ENCODE measurements at places on chromosomes 7 and 10.

GRCh38 chr7:39565538-39565937 is 666 bp upstream of the YAE1 start:
- peak; percentile 8 for DNase-seq

DNA sequence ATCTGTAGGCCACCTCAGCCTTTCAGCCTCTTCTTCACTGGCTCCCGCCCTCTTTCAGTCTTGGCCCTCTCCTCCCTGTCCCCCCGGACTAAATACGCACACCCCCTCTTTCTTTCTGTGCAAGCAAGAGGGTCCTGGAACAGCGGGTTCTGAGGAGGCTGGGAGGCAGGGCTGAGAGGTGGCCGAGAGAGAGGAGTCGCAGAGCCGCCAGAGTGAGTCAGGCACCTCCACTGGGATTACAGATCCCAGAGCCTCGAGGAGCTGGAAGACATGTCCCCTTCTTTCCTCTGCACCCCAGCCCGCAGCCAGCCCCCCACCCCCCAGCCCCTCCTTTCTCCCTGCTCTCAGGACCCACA is 182 bp downstream of the CCDC136 start:
- no peak for DNase-seq

- no peak for DNase-seq
These were observed 32.5 kb downstream of the ZNF438 start for GRCh38 chr10:30999070-30999712.

DNA sequence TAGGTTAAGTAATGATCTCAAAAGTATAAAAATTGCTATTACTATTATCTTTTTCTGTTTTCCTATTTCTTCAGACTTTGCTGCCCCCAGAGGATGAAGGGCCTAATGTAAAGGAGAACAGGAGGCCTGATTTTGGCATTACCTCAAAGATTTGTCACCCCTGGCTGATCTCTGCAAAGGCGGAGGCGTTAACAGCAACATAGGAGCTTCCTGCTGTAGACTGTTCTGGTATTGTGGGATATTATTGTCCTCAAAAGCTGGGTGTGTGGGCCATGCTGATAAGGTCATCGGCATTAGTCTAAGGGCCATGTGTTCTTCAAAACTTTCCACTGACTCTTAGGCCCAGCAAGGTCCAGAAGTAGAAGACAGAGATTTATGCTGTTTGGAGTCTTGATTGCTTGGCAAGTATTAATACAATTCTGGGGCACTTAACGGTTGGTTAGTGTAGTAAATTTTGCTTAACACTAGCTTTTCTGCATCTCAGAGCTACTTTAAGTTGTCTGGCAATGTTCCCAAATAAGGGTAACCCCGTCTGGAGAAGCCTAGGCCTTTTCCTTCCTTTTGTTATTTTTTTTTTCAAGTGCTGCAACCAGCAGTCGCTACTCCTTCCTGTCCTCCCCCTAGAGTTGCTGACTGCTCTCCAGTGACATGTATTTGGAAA is 14.0 kb upstream of the ENTPD1 start:
- no peak for DNase-seq

GRCh38 chr10:23630376-23630775 is 191.5 kb downstream of the OTUD1 start:
- DNase-seq = no peak

- no peak for DNase-seq
These were observed 7.8 kb upstream of the LFNG start for GRCh38 chr7:2511769-2512168.

- no peak for DNase-seq
These were observed 22.2 kb downstream of the TMEM120A start for GRCh38 chr7:75971961-75972763.

GRCh38 chr7:49976238-49976637 is 116.8 kb downstream of the ZPBP start:
- no peak for DNase-seq

DNA sequence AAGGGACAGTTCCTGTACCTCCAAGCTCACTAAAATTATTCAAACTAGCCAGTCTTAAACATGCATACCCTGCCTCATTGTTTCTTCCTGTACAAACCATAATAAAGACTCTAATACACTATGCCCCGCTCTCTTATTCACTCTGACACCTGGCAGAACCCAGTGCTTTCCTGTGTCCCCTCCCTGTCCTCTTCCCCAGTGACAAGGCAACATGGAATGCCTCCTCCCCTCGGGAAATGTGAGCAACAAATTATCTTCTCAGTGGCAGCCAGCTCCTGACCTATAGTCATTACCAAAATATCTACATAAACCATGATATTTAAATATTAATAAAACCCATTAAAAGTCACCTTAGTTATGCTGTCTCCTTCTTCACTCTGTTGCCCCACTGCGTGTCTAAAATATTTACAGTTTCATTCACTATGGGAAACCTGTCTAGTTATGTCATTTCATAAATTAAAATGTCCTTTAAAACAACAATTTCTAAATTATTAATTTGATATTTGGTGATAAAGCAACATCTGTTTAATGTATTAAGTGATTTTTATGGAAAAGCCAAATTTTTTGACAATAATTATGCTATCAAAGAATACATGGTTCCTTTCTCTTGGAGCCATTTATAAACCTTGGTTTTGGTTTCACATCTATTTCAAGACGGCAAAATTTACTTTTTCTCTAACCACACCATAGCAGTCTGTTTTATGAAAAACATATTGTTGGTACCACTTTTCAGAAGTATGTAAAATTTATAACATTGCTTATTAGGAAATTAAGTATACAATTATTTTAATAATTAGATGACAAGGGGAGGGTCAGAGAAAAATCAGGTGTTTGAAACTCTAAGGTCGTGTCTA is 1355.2 kb downstream of the XPNPEP1 start:
- DNase-seq = no peak

GRCh38 chr7:47763063-47763974 is 181.4 kb upstream of the TNS3 start:
- peak; percentile 85 for DNase-seq

DNA sequence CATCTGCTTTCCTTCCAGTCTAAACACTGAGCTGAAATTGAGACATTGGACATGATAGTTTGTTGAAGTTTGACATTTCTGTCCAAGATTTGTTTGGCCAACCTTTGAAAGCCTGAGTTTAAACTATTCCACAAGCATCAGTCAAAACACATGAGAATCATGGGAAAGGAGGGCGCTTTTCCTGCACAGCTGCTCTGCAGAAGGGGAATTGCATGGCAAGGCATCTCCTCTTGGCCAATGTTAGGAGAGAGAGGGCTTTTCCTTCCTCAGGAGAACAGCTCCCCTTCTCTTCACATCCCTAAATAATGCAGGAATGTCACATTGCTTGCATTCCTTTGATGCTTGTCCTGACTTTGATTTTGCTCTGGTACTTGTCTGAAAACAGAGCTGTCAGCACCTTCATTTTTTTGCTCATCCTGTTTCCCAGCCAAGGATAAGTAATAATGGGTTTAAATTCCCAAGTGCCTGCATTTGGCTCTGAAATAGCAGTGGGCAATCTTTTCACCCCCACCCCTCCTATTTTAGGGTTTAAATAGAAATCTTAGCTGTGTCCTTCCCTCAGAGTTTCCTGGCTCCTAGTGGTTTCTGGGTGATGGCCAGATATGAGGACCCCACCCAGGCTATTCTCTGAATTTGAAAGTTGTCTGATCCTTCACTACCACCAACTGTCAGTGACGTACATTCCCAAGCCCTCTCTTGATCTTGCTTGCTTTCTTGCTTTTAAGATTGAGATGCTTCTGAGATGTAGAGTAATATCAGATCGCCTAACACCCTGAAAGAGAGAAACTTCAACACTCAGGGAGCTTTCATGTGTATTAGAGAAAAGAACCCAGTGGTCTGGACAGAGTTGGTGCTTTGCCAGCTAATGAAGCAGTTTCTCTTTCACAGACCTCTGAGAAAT is 75.2 kb upstream of the NPVF start:
- DNase-seq = no peak

- DNase-seq = no peak
These were observed 745.8 kb downstream of the CNTNAP2 start for GRCh38 chr7:146862415-146862814.

GRCh38 chr10:72688208-72688651 is 3.7 kb upstream of the MCU start:
- DNase-seq = no peak

- DNase-seq = no peak
These were observed 1167.6 kb downstream of the NXPH1 start for GRCh38 chr7:9600974-9601373.

- DNase-seq = peak; percentile 21
These were observed at the start of gene BMPER for GRCh38 chr7:33905389-33906032. BMPER (plus strand) TSS chr7:33905539; CDS start chr7:33905614, 75 bp downstream.

- DNase-seq = no peak
These were observed 123.7 kb upstream of the ADAM12 start for GRCh38 chr10:126511917-126512479.

GRCh38 chr10:48682265-48682664 is 2.4 kb upstream of the WDFY4 start:
- no peak for DNase-seq

DNA sequence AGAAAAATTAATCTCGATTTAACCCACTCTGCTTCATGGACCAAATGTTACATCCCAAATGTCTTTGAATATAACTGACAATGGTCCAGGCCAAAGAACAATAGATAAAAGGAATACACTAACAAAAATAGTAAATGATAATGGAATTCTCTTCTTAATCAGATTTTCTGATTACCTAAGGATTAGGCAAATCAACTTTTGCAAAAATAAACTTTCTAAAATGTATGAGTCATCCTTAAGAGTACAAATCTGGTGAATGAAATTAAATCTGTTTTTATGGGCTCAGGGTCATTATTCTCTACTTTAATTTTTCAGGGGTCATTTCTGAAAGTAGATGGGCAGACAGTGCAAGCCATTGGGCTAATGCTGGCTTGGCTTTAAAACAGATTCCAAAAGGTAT is 102.1 kb upstream of the FAM13C start:
- DNase-seq = no peak

DNA sequence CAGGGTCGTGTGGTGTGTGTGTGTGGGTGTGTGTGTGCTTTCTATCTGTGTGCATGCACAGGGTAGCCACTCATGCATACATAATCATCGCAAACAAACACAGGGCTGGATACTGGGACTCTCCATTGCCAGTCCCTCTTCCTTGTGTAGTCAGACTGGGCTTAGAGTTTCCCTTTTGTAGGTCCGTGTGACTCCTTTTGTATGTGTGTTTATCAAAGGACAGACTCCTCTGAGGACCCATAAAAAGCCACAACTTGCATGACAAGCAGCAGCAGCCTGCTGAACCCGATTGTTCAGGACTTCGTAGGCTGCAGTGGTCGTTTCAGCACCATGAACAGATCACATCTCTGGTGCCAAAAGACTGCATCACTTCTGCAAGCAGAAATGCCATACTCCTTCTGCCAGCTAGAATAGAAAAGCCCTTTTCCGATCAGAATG is 895 bp downstream of the VSTM2A start:
- no peak for DNase-seq

DNA sequence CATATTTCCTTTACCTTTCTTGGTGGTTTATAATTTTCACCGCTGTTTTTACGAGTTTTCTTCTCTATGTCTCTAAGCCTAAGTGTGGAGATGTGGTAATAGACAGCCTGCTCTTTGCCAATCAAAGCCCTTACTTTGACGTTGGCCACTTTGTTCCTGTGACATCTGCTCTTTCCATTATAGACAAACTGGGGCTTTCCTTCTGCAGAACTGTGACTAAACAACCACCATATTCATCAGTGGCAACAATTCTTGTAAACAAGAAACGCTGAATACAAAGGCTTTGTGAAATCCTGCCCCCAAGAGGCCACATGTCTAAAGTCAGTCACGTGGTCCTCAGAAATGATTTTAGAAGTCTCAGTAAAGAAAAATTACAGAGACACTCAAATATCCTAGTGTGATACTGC is 59.6 kb upstream of the CAPZA2 start:
- DNase-seq = peak; percentile 20

DNA sequence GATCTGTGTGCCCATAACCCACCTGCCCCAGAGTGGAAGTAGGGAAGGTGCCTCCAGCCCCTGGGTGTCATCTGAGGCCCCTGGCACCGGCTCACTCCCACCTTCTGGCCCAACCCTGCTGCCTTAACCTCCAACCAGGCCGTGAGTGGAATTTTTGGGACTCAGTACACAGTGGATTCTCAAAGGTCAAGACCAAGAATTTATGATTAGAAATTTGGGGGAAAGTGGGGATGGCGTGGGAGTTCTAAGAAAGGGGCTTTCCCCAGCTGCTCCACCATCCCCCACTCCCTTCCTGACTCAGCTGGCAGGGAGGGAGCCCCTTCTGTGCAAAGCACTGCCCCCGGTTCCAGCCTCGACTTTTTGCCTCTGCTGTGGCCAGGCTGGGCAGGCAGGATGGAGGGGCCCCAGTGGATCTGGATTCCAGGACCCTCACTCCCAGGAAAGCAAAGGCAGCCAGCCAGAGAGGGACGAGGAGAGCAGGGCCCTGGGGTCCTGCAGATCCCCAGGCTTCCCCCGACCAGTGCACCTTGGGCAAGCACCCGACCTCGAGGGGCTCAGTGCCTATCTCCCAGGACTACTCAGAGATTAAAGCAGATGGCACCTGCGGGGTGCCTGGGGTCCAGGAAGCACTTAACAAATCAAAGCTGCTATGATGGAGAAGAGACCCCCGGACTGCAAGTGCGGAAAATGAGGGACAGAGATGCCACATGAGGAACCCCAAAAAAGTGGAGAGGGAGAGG is 12.8 kb downstream of the SPOCK2 start:
- no peak for DNase-seq

- DNase-seq = peak; percentile 50
These were observed 56.7 kb downstream of the GRK5 start for GRCh38 chr10:119263951-119264617.

DNA sequence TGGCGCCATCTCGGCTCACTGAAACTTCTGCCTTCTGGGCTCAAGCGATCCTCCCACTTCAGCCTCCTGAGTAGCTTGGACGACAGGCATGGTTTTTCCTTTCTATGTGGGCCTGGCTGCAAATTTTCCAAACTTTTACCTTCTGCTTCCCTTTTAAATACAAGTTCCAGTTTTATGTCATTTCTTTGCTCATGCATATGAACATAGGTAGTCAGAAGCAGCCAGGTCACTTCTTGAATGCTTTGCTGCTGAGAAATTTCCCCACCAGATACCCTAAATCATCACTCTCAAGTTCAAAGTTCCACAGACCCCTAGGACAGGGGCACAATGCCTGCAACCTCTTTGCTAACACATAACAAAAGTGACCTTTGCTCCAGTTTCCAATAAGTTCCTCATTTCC is 21.6 kb upstream of the RPEL1 start:
- DNase-seq = no peak

DNA sequence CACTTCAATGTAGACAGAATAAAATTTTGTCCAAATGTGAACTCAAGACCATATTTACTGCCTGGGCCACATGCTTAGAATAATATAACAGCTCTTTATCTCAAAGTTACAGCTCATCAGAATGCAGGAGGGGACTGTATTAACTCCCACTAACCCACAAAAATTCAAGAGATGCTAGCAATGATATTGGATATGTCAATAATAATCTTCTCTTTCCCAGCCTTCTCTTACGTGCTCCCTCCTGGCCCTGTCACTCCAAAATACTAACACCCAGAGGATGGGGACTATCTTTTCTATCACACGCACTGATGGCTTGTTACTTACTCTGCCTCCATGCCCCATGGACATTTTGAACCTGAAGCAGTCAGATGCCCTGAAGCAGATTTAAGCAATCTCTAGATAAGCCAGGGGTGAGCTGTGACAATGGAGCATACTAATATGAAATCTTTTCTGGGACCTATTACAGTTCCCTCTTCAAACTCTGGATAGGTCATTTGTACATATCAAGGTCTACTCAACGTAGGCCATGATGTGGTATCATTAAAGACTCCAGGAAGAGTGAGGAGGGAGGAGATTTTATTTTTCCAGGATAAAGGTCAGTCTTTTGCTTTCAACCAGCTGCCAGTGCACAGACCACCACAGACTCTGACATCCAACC is 803.0 kb downstream of the GRM8 start:
- DNase-seq = no peak

GRCh38 chr7:26307791-26308190 is 16.1 kb downstream of the SNX10 start:
- DNase-seq = no peak
